Stimulated activated naive CD8-positive, alpha-beta T cell treated with anti-CD3 and anti-CD28 coated beads, Interleukin-15, amount 100 ng/mL, for 72 hours (primary cell): ENCODE measurements at places on chromosomes 3 and 15.

GRCh38 chr3:10520072-10520471 lies 14.7 kb upstream of the ATP2B2 start:
- no peak for DNase-seq

DNA sequence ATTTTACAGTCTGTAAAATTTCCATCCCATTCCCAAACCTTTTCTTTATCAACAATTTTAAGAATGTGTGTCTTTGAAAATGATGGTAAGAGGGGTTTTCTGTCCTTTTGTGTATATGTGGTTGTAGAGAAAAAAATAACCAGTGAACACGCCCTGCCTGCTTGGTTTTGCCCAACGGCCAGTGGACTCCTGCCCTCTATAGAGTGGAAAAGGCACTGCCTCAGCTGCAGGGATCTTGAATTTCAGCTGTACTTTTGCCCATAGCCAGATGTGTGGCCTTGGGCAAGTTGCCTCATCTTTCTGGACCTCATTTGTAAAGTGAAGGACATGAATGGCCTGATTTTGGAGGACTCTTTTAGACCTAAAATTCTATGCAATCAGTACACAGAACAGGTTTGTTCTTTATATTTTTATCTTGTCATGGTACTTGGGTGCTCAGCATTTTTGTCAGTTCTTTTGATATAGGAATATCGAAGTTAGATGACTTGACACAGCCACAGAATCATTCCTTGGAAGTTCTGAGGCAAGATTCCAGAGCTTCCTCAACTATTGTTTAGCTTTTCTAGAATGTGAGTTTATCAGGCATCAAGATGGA lies 81.0 kb downstream of the CLDN11 start:
- no peak for DNase-seq

DNA sequence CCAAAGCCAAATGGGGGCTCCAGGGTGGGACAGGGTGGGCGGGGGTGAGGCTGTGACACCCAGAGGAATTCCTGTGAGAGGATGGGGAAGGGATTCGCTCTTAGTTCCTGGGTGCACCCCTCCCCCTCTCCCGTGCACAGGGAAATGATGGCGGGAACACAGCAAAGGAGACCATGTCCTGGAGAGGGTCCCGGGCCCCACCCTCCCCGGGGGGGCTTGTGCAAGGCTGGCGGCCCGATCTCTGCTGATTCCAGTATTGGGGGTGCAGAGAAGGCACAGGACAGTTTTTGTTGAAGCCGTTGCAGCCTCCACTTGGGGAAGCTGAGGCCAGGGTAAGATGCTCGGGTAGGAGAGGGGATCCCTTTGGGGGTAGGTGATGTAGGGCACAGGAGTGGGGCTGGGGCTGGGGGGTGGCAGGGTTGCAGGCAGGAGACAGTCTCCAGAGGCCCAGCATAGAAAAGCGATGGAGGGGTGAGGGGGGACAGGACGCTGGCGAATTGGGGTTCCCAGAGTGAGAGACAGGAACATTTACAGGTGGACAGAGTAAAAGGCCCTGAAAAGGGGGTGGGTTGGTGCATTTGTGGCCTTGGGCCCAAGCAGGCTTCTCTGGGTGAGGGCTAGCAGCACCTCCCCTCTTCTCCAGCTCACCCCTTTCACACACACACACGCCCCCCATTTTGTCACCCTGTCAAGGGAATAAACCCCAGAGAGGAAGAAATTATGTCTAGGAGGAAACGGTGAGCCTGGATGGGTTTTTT lies 38.5 kb downstream of the HMCES start:
- no peak for DNase-seq

GRCh38 chr15:88476635-88477060 lies 9.1 kb downstream of the MRPS11 start:
- DNase-seq, result peak; percentile 29

DNA sequence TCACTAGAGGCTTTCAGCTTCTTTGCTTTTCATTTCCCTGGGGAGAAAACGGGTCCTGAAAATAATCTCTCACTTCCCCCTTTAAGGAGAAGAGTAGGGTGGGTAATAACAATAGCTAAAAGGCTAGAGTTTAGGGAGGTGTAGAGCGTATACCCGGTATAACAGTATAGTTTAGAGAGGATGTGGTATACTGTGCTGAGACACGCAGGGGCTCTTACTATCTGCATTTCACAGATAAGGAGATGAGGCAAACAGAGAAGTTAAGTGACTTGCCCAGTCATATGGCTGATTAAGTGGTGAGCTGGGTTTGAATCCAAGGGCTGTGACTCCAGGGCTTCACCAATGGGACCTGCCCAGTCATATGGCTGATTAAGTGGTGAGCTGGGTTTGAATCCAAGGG lies 15.0 kb upstream of the KCNMB3 start:
- no peak for DNase-seq

DNA sequence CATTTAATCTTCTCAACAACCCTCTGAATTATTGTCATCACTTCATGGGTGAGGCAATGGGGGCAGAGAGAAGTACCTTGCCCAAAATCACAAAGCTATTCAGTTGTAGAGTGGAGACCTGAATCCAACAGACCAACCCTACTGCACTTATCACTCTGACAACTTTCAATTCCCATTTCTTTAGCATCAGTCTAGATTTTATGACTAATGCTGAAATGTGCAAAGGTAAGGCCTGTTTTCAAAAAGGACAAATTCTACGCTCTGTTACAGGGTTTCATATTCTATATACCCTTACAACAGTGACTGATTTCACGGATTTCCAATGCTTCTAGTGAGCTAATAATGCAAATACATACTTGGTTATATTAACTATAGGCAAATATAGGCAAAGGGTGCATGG lies 286.0 kb downstream of the ADAMTS17 start:
- DNase-seq, result no peak

GRCh38 chr3:7957024-7957423 lies 544.6 kb upstream of the LMCD1 start:
- no peak for DNase-seq

GRCh38 chr3:127534161-127534451 lies 56.4 kb downstream of the TPRA1 start:
- no peak for DNase-seq

DNA sequence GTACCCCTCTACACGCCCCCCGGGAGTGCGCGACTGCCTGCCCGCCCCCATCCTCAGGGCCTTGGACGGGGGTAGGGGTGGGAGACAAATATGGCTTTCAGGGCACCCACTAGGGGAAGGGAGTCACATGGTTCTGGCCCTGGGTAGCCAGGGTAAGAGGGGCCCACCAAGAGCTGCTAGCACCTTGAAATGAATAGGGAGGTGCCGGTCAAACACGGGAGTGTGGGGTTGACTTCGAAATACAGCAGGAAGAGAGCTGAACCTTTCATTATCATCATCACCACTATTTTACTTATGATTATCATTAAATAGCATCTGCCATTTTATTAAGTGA lies 489.1 kb downstream of the MAGI1 start:
- no peak for DNase-seq

- DNase-seq, result no peak
Measured at GRCh38 chr3:135100366-135100765, 305.3 kb downstream of the EPHB1 start.

DNA sequence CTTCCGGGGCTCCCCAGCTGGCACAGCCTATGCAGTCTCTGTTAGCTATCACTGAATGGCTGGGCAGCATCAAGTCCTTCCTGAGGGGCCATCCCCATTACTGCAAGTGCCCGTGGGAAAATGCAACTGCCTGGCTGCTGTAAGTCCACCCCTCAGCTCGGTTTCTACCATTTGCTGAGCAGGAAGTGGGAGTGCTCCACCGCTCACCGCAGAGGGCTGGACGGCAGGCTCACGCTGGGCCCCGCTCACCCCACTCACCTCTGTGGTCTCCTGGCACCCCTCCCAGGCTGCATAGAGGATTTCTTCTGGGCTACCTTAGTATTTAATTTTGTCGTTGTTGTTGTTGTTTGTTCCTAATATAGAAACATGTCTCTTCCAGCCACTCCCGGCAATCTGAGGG lies 270.2 kb downstream of the PLCL2 start:
- DNase-seq, result no peak

GRCh38 chr3:171871392-171872274 lies 28.5 kb downstream of the TMEM212 start:
- no peak for DNase-seq

DNA sequence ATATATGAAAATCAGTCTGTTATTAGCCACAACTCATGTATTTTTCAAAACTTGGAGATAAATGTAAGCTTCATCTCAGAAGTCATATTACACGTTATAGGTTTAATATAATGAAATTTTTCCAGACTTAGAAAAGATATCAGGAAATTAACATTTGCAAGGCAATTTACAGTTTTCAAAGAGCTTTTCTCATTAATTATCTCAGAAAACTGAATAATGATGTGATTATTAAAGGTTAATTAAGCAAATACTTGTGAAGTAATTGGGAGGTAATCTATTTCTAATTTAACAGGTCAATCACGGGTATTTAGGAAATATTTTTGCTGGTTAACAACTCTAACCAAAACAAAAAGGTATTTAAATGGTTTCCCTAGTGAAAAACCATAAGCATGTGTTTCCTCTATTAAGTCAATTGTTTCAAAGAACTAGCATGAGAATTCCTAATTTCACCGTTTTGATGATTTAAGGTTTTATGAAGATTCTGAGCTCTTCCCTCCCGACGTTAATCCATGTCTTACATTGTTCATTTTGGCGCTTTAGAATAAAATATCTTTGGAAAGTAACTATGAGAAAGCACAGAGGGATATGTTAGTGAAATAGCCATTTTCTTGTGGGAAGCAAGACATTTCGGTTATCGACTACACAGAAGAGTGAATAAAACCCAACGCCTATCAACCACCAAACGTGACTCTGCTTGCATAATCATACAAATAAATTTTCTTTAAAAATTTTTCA lies 1.5 kb upstream of the NEO1 start:
- DNase-seq, result no peak

DNA sequence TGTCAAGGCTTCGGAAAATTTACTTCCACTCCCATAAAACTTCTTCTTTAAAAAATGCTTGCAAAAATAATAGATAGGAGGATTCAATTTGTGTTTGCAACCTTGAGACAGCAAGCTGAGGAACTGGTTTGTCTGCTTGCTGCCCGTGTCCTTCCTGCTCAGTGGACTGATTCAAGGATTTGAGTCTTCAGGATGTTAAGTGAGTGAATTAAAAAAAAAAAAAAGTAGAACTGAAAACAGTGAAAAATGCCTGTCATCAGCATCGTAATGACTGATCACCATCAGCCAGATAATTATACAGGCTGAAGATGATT lies 453.7 kb downstream of the FGF12 start:
- DNase-seq, result no peak

DNA sequence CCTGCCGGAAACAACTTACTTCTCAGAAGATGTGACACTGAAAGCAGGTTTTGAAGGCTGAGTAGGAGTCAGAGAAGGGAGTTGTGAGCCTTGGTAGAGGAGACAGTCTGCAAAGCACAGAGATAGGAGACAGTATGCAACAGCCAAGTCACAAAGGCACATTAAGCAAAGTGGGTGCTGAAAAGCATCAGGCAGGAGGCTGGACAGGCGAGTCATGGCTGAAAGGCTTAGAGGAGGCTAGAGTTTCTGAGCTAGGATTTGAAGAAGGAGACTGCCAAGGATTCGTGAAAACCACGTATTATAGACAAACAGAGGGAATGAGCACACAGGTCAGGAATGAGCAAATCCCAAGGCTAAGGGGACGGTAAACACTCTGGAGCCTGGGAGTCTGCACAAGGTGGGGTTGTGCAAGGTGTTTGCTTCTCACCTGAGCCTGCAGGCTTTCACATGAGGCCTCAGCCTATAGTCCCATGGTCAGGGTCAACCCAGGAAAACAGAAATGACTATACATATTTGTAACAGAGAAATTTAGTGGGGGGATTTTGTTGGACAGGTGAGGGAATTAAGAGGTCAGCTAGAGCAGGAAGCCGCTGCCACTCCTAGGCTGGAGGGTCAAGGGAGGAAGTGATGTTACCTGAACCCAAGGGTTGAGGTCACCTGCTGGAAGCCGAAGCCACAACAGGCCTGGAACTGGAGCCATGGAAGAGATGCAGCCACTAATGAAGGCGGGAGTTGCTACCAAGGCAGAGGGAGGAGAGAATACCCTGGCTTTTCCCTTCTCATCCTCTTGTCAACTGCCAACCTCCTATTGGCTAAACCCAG lies 23.1 kb upstream of the TRIM71 start:
- no peak for DNase-seq

DNA sequence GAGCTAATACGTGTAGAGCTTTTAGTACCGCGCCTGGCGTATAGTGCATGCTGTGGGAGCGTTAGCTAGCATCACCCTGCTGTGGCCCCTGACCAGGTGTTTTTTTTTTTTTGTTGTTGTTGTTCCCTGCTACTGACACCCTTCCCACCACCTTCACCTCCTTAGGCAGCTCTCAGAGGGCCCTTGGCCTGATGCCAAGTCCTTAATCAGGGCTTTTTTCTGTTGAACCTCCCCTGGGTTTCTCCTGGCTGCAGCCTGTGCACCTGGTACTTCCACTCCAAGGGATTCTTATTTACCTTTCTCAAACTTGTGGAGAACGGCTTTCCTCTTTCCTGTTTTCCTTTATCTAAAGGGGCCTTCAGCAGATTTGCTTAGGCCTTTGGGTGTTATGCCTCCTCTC lies 53.3 kb downstream of the SLC7A14 start:
- no peak for DNase-seq

DNA sequence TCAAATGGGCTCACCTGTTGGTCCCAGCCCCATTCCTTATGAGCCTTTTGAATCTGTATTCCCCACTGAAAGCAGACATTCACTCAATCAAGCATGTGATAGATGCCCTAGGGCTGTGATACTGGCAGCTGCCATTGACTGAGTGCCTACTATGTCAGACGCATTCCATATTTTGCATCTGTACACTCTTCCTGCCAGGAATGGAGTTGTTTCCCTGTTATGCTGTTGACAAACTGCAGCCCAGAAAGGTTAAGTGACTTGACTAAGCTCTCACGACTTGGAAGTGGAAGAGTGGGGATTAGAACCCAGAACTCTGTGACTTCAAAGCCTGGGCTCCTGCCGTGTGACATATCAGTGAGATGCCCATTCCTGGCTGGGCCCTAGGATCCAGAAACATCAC lies 211.4 kb downstream of the RPLP1 start:
- no peak for DNase-seq

GRCh38 chr3:14230729-14231128 lies 52.1 kb downstream of the LSM3 start:
- DNase-seq, result no peak

GRCh38 chr3:40719660-40720287 lies 195.0 kb downstream of the ZNF621 start:
- no peak for DNase-seq

GRCh38 chr15:88902221-88902835 lies 7.0 kb upstream of the HAPLN3 start:
- DNase-seq, result no peak
